CD8-positive, alpha-beta memory T cell (primary cell): ENCODE measurements at places on chromosomes 6 and 20. TPM values are rescaled to one million over a fixed set of nuclear protein-coding genes. Genes with fewer than 3 reads are reported as not detected.

- no peaks in the 10 kb centered on the region for H3K27me3 ChIP-seq
- no peaks in the 10 kb centered on the region for H3K4me1 ChIP-seq
- no peaks in the 10 kb centered on the region for H3K36me3 ChIP-seq
- H3K4me3 ChIP-seq: no peak overlapping the region
Measured at GRCh38 chr6:9537381-9537780, 877.5 kb downstream of the TFAP2A start.

- H3K36me3 ChIP-seq: peaks cover 22% of the 10 kb centered on the region
- H3K27ac ChIP-seq: no peak overlapping the region
- H3K4me3 ChIP-seq: no peak overlapping the region
- DNase-seq: no peak
- no peaks in the 10 kb centered on the region for H3K27me3 ChIP-seq
Measured at GRCh38 chr6:158667360-158667981, 17.6 kb downstream of the SYTL3 start.

Gene ENPP5
- 0.48 TPM for total RNA-seq

- H3K27ac ChIP-seq: no peak overlapping the region
- H3K36me3 ChIP-seq: no peaks in the 10 kb centered on the region
- no peak for DNase-seq
- H3K4me3 ChIP-seq: no peak overlapping the region
- H3K4me1 ChIP-seq: no peaks in the 10 kb centered on the region
- peaks cover 3% of the 10 kb centered on the region for H3K27me3 ChIP-seq
Measured at GRCh38 chr20:46546298-46546697, 4.2 kb downstream of the OCSTAMP start.

GRCh38 chr6:16028966-16029365, 99.9 kb upstream of the MYLIP start:
- H3K4me1 ChIP-seq: no peaks in the 10 kb centered on the region
- H3K27ac ChIP-seq: no peak overlapping the region
- no peaks in the 10 kb centered on the region for H3K27me3 ChIP-seq
- no peak for DNase-seq
- no peak overlapping the region for H3K4me3 ChIP-seq

Gene SPINT4
- total RNA-seq: not detected

Gene C6orf132
- 0.15 TPM for total RNA-seq

DNA sequence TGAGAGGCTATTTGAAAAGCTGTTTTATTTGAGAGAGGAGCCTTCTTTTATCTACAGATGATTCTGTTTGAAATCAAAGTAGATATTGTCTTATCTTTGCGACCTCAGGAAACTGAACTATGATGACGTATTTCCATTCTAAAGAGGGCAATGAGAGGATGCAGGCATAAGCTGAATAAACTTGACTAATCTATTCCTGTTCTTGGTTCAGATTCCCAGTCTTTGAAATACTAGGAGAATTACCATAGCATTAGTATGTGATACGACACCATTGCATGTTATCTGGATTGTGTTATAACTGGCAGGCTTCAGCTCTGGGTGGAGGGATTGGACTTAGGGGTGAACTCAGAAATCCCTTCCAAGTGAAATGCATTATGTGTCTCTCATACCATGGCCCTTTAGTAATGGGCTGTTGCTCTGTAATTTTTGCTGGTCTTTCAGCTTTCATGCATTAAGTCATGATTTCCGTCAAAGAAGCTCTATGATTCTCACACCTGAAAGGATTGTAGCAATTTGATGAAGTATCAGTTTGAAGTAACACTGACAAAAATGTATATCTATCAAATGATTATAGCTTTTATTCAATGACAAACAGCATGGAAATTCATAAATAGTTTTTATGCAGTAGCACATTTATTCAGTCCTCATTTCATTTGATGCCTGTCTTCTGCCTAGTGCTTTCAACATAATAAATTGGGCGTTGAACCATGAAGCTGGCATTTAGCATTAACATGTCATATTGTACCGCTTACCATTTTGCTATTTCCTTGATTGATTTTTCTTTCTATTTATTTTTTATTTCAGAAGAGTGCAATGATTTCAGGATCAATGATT, 138.4 kb upstream of the SPACA1 start:
- H3K36me3 ChIP-seq: no peaks in the 10 kb centered on the region
- peaks cover 11% of the 10 kb centered on the region for H3K4me1 ChIP-seq
- no peak overlapping the region for H3K27ac ChIP-seq
- H3K27me3 ChIP-seq: no peaks in the 10 kb centered on the region
- H3K4me3 ChIP-seq: no peak overlapping the region
- no peak for DNase-seq

- H3K4me1 ChIP-seq: no peaks in the 10 kb centered on the region
- no peaks in the 10 kb centered on the region for H3K36me3 ChIP-seq
- DNase-seq: no peak
- H3K27me3 ChIP-seq: no peaks in the 10 kb centered on the region
Measured at GRCh38 chr20:51345601-51346101, 196.9 kb downstream of the NFATC2 start.

Gene ZHX3
- total RNA-seq: 12.7 TPM

DNA sequence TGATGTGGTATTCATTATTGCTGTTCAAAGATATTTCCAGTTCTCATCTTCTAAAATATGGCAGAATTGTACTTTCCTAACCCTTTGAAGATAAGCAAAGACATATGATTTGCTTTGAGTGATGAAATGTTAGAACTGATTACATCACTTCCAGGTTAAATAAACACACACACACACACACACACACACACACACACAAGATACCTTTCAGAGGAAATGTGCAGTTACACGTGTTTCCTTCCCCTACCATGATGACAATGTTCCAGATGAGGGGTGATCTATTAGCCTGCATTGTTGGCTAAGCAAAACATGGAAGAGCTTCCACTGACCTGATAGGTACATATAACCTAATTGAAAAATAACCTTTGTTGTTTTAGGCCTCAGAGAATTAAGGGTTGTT, 11.7 kb upstream of the FRK start:
- H3K36me3 ChIP-seq: no peaks in the 10 kb centered on the region
- H3K4me3 ChIP-seq: no peak overlapping the region
- H3K27me3 ChIP-seq: no peaks in the 10 kb centered on the region
- no peaks in the 10 kb centered on the region for H3K4me1 ChIP-seq

DNA sequence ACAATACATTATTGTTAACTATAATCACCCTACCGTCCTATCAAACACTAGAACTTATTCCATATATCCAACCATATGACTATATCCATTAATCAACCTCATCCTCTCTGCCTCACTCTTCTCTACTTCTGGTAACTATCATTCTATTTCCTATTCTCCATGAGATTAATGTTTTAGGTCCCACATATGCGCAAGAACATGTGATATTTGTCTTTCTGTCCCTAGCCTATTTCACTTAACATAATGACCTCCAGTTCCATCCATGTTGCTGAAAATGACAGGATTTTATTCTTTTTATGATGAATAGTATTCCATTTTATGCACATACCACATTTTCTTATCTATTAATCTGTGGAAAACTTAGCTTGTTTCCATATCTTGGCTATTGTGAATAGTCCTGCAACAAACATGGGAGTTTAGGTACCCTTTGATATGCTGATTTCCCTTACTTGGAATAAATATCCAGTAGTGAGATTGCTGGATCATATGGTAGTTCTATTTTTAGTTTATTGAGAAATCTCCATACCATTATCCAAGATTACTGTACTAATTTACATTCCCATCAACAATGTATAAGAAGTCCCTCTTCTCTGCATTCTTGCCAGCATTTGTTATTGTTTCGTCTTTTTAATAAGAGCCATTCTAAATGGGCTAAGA, 289.4 kb upstream of the GJE1 start:
- no peak overlapping the region for H3K4me3 ChIP-seq
- DNase-seq: no peak
- H3K4me1 ChIP-seq: peaks cover 23% of the 10 kb centered on the region

Gene BPIFB1
- not detected for total RNA-seq

Gene LST1
- total RNA-seq: 22.0 TPM

Gene PLA2G7
- total RNA-seq: 2.1 TPM

Gene MUCL3
- total RNA-seq: not detected

Gene CTCFL
- total RNA-seq: not detected

- no peak overlapping the region for H3K4me3 ChIP-seq
- no peak for DNase-seq
- no peaks in the 10 kb centered on the region for H3K36me3 ChIP-seq
Measured at GRCh38 chr6:37665304-37665703, 32.4 kb downstream of the MDGA1 start.

DNA sequence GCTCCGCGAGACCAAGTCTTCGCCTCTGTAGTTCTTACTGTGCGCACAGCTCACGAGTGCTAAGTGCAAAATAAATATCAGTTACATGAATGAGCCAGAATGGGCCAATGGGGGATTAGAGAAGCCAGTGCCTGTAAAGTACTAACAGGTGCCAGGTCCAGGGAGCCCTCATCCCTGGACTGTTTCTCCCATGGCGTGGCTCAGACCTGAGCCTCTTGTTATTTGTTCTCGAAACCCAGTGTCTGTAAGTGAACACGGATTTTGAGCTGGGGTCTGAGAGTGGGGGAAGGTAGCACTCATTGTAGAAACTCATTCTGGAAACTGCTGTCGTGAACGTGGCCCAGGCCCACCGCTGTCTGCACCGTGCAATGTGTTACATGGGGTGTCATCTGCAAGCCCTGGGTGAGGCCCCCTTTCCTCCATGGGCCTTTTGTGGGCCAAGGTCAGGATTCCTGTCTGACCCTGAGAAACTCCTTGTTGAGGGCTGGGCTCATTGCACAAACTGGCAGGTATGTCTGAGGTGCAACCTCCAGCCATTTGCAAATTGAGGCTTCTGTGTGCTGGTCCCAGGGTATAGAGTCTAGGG, 154.7 kb downstream of the SYCP2 start:
- no peaks in the 10 kb centered on the region for H3K4me1 ChIP-seq
- DNase-seq: no peak
- H3K27me3 ChIP-seq: no peaks in the 10 kb centered on the region
- no peak overlapping the region for H3K4me3 ChIP-seq
- no peak overlapping the region for H3K27ac ChIP-seq
- H3K36me3 ChIP-seq: no peaks in the 10 kb centered on the region

Gene DZANK1
- 3.1 TPM for total RNA-seq

- H3K4me1 ChIP-seq: no peaks in the 10 kb centered on the region
- no peak for DNase-seq
- no peak overlapping the region for H3K27ac ChIP-seq
- H3K4me3 ChIP-seq: no peak overlapping the region
Measured at GRCh38 chr20:5825130-5825719, 75.0 kb downstream of the SHLD1 start.

DNA sequence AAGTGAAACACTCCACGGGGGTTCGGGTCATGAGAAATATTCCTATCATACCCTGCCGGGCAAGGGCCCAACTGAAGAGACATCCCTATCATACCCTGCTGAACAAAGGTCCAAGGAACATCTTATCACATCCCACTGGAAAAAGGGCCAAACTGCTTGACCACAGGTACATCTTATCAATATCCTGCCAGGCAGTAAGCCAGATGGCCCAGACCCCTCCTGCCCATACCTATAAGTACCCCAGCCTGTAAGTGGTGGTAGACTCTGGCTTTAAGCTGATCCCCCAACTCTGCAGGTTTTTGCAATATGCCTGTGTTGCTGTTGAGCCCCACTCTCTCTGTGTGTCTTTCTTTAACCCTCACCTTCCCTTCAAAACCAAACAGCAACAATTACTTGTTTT, 51.6 kb downstream of the ZNF334 start:
- no peaks in the 10 kb centered on the region for H3K36me3 ChIP-seq
- peaks cover 14% of the 10 kb centered on the region for H3K27me3 ChIP-seq
- no peak overlapping the region for H3K27ac ChIP-seq
- H3K4me1 ChIP-seq: no peaks in the 10 kb centered on the region
- DNase-seq: no peak

- H3K4me3 ChIP-seq: no peak overlapping the region
- H3K27me3 ChIP-seq: no peaks in the 10 kb centered on the region
- H3K36me3 ChIP-seq: no peaks in the 10 kb centered on the region
- H3K4me1 ChIP-seq: no peaks in the 10 kb centered on the region
Measured at GRCh38 chr20:13302647-13303450, 81.8 kb downstream of the ISM1 start.

Gene TGM3
- not detected for total RNA-seq

GRCh38 chr6:139903411-139904157, 529.1 kb upstream of the CITED2 start:
- no peak for DNase-seq
- no peak overlapping the region for H3K4me3 ChIP-seq
- H3K4me1 ChIP-seq: no peaks in the 10 kb centered on the region
- no peaks in the 10 kb centered on the region for H3K27me3 ChIP-seq
- no peaks in the 10 kb centered on the region for H3K36me3 ChIP-seq

DNA sequence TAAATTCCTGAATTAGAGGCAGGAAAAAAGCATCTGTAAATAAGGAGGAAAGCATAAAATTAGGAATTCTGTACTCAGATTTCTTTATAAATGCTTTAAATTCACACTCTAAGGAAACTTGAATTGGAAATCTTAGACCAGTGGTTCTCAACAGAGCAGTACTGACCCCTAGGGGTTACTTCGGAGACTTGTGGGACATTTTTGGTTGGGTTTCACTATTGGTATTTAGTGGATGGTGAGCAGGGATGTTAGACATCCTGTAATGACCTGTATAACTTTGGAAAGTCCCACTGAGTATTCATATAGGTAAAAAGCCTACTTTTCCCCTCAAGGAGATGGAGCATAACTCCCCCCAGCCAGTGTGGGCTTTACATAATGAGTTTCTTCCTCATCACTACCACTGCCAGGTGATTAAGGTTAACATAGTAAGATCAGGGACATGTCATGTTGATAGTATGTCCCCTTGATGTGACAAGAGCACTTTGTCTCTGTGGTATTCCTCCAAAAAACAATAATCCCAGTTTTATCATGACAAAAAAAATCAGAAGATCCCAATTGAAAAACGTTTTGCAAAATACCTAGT, 31.0 kb downstream of the GLO1 start:
- no peak for DNase-seq

- H3K4me1 ChIP-seq: peaks cover 16% of the 10 kb centered on the region
- no peaks in the 10 kb centered on the region for H3K36me3 ChIP-seq
Measured at GRCh38 chr6:81752921-81753710, 635 bp upstream of the TENT5A start.

Gene BTNL2
- not detected for total RNA-seq

Gene BNIP5
- total RNA-seq: not detected

DNA sequence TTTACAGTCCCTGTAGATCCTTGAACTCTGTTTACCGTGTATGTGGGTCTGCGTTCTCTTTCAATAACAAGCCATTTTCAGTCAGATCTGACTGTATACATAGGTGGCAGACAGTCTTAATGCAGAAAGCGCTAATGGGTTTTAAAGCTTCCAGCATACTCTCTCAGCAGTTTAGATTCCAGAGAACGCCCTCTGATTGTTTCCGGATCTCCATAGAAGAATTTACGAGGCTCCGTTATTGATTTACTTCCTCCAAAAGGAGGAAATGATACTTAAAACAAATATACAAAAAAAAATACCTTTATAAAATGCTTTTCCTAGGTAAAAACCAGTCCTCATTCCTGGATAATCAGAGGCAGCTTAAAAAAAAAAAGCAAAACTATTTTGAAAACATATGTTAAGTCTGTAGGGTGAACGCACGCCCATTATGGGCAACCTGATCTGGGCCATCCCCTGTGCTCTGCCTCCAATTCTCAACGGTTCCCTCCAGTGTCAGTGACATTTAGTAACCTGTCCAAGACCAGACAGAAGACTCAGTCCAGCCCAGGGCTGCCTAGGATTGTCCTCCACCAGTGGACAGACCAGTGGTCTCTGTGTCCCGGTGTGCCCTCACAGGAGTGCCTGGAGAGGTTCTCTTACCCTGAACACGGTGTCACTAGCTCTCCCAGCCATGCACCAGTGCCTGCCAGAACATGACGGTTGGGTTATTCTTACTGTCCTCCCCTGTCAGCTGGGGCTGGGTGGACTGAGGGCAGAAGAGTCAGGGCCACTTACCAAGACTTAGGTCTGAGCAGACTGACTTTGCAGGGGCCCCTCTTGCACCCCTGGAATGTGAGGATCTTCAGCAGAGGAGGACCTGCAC, 217.3 kb downstream of the ARID1B start:
- DNase-seq: no peak
- no peak overlapping the region for H3K27ac ChIP-seq
- H3K4me3 ChIP-seq: no peak overlapping the region
- no peaks in the 10 kb centered on the region for H3K36me3 ChIP-seq
- peaks cover 8% of the 10 kb centered on the region for H3K4me1 ChIP-seq
